ENCODE measurements at places on chromosomes 4 and X.

DNA sequence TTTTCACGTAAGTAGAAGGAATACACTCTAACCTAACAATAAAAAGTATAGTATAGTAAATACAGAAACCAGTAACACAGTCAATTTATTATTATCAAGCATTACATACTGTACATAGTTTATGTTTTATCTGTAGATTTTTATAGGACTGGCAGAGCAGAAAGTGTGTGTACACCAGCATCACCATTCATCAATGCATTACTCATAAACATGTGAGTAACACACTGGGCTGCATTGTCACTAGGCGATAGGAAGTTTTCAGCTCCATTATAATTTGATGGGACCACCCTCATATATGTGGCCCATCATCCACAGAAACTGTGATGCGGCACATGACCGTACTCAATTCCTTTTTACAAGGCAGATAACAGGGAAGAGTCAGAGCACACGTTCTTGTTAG lies 137.8 kb upstream of the RBPJ start:
- DNase-seq = no peak

DNA sequence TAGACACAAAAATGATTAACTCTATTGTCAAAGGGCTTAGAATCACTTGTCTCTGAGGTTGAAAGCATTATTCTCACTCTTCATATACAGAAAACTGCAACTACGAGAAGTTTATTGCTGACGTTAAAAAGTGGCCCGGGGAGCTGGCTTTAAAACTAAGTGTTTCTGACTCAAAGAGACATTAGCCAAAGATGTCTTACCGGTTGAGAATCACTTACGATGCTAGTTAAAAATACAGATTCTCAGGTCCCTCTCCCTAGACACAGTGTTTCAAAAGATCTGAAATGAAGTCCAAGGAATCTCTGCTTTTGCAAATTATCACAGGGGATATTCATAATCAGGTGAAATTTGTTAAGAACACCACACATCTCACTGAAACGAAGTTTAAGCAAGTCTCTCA lies 1.2 kb downstream of the GNPDA2 start:
- DNase-seq = no peak

DNA sequence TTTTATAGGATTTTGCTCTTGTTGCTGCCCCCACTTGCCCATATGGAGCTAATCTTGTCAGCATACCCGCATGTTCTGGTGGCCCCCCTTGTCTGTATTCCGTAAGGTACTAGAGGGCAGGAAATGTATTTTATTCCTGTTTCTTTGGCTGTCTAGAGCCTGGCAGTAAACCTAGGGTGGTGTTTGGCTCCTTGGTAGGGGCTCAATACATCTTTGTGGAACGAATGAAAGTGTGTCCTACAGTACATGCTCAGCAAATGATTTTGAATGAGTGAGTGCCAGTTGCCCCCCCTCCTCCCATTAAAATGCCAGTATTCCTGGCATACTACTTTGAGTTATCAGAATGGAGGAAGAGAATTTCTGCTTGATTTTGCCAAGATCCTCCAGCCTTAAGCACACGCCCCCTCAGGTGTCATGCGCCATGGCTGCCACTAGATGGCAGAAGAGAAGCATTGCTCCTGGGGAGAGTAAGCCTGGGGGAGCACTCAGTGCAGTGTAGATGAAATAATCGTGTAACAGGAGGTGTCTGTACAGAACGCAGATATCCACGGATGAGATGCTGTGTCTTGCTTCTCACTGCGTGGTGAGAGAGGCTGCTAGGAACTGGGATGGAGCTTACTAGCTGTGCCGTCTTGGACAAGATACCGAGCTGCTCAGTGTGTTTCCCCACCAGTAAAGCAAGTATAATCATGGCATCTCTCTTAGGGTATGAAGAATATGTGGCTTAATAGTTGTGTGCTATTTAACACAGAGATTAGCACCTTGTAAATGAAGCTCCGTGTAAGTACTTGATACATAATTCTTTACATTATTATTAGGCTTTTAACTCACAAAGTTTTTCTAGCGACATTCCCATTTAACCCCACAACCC lies 17.2 kb upstream of the RNF212 start:
- DNase-seq = peak; percentile 60

- DNase-seq = no peak
Measured at GRCh38 chr4:101279377-101279871, 67.9 kb downstream of the PPP3CA start.

- DNase-seq = no peak
Measured at GRCh38 chr4:111267786-111268185, 644.9 kb upstream of the PITX2 start.

GRCh38 chr4:41214136-41214824 lies at the start of gene APBB2:
Gene APBB2 (minus strand): TSS chr4:41214542. CDS start chr4:41033254, 181,288 bp downstream.
- no peak for DNase-seq

GRCh38 chrX:15680401-15680800 lies 15.8 kb upstream of the CLTRN start:
- no peak for DNase-seq

DNA sequence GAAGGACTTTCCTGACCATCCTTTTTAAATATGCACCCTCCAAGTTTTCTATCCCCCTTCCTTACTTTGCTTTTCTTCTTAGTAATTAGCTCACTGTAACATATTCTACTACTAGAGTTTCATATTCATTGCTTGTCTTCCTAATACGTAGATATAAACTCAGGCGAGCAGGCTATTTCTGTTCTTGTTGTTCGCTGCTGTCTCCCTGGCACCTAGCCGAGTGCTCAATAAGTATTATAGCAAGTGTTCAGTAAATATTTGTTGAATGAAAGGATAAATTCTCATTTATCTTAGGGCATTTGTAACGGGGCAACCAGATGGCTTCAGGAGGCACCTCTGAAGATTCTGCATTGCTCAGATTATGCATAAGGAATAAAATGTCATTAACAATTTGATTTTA lies 6.8 kb upstream of the RHOH start:
- DNase-seq = no peak

DNA sequence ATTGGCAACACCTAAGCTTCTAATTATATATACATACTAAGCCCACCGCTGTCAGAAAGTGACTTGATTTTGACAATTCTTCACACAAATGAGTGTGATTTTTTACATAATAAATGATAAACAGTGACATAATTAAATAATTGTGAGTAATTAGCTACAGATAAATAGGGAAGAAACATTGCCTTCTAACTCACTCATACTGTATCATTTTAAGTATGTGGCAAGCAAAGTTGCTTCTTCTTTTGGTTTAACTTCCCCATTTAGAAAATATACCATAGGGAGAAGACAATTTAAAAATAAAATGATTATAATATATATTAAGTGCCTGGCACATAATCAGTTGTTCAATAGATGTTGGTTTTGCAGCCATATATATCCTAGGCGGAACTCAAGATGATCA lies 644.2 kb downstream of the FSTL5 start:
- no peak for DNase-seq

- no peak for DNase-seq
Measured at GRCh38 chrX:20951016-20951810, 423.0 kb upstream of the CNKSR2 start.

DNA sequence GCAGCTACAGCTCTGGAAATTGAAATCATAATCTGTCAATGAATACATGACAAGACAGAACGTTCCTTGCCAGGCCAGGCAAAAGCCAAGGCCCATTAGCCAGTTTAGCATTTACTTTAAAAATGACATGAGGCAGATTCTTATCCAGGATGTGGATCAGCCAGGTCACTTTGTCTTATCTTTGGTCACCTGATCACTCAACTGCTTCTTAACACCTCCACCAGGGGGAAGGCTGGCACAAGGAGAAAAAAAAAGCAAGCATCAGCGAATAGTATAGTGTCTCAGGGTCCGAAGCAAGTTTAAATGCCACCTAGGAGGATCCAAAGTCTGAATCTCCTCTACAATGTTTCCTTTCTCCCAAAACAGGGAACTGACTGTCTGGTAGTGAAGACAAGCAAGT lies 18.8 kb downstream of the ATP1B4 start:
- DNase-seq = no peak
